ENCODE measurements at places on chromosomes 6 and 20.

- DNase-seq, result no peak
These were observed 156.8 kb upstream of the MLN start for GRCh38 chr6:33960345-33961313.

DNA sequence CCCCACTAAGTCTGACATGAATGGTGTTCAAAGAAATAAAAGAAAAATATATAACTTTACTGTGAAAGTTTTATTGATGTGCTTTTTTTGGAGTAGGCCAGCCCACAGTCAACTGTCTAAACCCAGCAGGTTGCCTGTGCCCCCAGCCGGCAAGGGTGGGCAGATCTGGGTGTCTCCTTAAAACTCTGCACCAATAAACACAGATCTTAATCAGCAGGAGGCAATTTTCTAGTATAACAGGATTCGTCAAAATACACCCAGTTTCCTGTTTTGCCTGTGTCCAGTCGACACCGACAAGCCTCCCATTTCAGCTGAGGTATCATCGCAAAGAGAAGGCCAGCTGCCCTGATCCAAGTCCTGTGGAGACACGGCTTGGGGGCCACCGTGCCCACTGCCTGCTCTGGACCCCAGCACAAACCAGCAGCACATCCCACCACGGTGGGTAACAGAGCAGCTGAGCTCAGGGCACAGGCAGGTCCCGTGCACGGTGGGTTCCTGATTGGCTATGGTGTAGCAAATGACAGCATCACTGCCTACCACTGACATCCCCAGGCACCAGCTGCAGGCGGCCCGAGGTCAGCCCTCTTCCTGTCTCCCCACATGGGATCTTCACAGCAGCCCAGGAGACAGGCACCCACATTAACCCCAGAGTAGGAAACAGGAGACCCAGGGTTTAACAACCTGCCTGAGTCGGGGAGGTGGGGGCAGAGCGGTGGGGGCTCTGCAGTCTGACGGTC lies 15.7 kb downstream of the BMP7 start:
- DNase-seq, result no peak

DNA sequence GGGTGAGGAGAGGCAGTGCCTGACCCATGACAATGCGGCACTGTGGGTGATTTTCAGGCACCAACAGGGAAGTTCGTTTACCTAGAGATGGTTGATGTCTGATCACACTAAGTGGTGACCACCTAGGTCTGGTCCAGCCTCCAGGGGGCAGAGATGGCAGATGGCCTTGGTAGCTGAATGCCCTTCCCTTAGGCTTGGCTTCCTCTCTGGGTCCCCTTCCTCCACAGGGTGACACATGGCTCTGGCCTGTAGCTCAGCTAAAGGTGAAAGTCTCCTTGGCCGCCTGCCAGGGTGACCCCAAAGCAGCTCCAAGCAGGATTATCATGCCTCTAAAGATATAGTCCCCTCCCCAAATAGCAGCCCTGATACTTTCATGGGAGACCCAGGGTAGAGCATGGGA lies 6.4 kb downstream of the GDAP1L1 start:
- no peak for DNase-seq

GRCh38 chr6:11459079-11459610 lies 78.4 kb upstream of the TMEM170B start:
- DNase-seq, result no peak

- DNase-seq, result no peak
These were observed 4.3 kb upstream of the BTN3A2 start for GRCh38 chr6:26360451-26361416.

DNA sequence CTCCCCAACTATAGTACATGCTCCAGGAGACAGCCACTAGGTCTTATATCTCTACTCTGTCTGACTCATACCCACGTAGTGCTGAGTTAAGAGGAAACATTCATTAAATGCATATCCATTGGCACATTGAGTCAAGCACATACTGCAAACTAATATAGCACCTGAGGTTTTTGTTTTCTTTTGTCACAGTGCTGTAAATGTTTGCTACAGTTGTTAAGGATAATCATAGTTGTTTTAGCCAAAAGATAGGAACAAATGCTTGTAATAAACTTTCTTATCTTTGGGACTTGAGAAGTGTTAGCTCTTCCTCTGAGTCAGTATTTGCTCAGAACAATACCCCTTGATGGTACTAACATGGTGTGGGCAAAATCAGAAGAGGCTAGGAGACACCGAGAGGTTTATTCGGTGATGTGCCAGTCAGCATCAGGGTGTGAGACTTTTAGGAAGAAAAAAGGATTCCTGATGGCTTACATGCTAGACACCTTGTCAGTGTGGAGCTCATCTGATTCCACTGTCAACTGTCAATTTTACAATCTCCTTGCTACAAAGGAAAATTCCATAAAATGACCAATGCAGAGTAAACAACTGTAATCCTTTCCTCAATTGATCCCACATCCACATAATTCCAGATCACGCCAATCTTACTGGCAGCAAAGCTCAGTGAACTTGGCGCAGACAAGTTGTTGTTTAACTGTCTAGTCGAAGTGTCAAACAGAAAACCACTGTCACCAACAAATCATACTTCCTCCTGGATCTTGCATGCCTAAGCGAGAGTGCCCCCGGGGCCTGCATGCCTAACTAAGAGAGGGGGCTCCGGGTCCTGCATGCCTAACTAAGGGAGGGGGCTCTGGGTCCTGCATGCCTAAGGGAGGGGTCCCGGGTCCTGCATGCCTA lies 36.1 kb downstream of the ELOVL2 start:
- DNase-seq, result no peak

DNA sequence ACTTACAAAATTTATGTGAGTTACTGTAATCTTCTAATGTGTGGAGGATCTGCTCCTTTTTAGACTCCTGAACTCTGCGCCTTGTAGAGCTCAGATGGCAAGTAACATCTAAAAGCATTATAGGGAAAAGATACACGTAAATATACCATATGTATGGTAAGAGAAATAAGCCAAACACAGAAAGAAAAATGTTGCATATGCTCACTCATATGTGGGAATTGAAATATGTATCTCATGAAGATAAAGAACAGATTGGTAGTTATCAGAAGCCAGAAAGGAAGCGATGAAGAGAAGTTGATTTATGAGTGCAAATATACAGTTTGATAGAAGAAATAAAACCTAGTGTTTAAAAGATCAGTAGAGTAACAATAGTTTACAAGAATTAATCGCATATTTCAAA lies 815.0 kb upstream of the MAN1A1 start:
- DNase-seq, result no peak

DNA sequence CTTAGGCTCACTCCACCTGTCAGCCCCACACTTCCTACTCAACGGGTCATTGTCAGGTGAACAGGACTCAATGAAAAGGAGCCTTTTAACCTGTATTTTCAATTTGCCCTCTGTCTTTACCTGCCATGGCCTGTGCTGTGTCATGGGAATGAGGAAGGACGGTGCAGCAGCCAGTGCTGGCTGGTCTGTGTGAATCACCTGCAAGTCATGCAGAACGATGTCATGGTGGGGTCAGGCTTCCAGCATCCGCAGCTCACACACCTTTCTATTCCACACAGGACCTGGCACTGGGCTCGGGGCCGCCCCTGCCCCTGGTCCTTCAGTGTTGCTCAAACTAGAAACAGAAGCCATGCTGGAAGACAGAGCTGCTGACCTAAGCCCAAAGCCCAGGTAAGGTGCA lies 188.7 kb upstream of the GMDS start:
- peak; percentile 25 for DNase-seq

All from urinary bladder (tissue), 4 donors.